NCI-H526 treated with DMSO at 0.1 percent for 48 hours (cell line): ENCODE measurements at places on chromosomes 2 and 18.
A peak's percentile ranks its signal among the peaks of the same experiment; 100 is the strongest.

DNA sequence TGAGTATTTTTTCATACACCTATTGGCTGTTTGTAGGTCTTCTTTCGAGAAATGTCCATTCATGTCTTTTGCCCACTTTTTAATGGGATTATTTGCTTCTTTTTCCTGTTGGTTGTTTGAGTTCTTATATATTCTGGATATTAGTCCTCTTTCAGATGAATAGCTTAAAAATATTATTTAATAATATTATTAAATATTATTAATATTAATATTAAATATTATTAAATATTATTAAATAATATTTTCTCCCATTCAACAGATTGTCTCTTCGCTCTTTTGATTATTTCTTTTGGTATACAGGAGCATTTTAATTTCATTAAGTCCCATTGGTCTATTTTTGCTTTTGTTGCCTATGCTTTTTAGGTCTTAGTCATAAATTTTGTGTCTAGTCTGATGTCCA, 361.9 kb downstream of the TSN start:
- no peak for DNase-seq

GRCh38 chr2:241804326-241805229, 4.4 kb upstream of the NEU4 start:
- peak; percentile 38 for DNase-seq

GRCh38 chr2:120958623-120959366, 223.1 kb downstream of the GLI2 start:
- no peak for DNase-seq

DNA sequence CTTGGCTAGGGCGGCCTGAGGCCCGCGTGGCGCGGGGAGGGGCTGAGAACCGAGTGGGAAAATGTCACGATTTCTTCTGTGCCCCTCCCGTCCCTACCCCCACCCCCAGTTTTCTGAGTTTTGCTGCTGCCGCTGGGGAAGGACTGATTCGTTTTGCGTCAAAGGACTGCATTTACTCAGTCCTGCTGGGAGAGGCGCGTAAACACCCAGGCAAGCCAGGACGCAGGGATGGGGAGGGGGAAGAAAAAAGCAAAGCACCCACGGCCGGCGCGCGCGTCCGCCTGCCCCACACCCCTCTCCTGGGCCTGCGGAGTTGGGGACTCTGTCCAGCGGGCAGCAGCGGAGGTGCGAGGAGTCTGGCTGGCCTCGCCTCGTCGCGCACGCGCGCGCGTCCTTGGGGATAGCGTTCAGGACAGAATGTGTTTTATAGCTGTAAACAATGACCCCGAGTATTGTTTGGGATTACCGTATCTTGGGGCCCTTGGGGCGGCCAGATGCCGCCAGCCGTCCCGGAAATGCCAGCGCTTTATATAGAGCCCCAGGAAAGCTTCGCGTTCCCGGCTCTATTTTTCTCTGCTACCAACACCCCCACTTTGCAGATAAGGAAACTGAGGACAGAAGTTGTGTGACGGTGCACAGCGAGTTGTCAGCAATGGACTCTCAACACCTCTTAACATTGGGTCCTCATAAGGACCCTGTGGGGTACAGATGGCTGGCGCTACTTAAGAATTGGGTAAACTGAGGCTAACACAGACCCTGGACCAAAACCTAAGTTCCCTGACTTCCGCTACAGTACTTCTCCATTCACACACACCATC, 1.7 kb upstream of the FOSL2 start:
- DNase-seq: no peak
